AML-193 (cell line): ENCODE measurements at places on chromosomes 5 and 9.

- no peak for DNase-seq
These were observed 4.3 kb upstream of the TIFAB start for GRCh38 chr5:135456238-135457099.

DNA sequence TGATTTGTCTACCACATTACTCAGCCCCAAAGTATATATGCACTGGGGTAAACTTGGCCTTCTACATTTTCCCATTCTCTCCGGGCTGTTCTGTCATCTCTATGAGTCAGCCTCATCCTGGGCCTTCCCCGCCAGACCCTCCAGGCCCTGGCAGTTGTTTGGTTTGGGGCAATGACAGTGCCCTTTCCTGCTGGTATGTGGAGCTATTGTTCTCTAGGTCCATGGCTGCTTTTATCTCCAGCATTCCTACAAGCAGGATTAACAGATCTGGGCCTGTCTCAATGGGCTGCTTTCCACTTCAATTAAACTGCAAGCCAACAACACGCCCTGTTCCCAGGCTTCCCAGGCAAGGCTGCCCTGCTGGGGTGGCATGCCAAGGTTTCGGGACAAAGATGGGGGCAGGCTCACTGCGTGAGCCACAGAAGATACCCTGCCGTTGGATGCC lies 136.4 kb downstream of the SLIT3 start:
- DNase-seq = no peak

- no peak for DNase-seq
These were observed 399.4 kb downstream of the CTNND2 start for GRCh38 chr5:11504886-11505193.

DNA sequence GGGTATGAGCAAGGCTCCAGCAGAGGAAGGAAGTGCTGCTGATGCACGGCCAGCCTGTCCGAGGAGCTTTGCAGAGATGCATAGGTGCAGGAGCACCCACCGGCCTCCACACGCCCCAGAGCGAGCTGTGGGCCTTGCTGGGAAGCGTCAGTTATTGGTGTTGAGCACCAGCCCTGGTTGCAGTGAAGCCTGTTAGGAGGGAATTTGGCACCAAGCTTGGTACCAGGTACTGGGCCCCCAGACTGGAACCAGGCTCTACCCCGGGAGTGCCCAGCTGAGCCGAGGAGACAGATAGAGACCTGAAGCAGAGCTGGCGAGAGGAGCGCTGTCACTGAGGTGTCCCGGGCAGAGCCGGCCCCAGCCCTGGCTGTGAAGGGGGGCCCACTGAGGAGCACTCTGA lies 5.2 kb downstream of the TCF7 start:
- no peak for DNase-seq

DNA sequence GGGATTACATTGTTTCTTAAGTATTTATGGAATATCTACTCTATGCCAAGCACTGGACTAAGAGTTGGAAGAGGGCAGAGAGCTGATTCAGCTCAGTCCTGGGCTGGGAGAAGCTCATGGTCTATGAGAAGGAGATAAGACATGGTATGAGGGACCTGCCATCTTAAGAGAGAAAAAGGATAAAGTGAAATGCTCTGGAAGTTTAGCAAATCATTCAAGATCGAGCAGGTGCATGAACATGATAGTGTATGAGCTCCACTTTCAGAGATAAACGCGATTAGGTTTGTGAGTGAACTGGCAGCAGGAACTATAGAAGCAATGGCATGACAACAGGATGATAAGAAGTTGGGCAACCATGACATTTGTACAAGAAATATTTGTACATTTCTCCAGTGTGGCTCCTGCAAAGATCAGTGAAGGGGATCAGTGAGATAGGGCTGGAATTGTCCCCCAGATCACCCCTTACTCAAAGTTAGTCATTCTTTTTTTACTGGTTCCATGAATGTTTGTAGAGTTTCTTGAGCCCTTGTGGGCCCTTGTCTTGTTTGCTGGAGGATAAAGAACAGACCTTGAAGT lies 26.6 kb upstream of the CCDC180 start:
- no peak for DNase-seq

DNA sequence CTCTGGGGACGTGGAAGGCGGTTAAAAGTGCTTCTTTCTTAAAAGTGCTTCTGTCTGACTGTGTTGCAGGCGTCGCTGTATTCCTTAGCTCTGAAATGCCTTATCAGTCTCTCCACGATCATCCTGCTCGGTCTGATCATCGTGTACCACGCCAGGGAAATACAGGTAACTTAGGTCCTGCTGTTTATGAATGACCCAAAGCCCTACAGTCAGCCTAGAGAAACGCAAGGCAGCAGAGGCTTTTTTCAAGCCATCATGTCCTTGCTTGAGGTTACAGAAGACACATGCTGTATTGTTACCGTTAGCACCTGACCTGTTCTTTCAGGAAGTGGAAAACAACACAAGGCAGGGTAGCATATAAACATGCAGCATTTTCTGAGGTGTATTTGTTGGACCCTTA lies 2.0 kb downstream of the KCNN2 start:
- DNase-seq = no peak

- no peak for DNase-seq
These were observed 238.2 kb downstream of the NR3C1 start for GRCh38 chr5:143165049-143165880.

GRCh38 chr9:80500300-80500699 lies 928.5 kb downstream of the TLE4 start:
- DNase-seq = no peak

- DNase-seq = peak; percentile 87
These were observed 6.5 kb downstream of the TBC1D2 start for GRCh38 chr9:98248737-98249474.
